Coronary artery (tissue), 2 donors: ENCODE measurements at places on chromosomes 2 and 18.

- DNase-seq: no peak
Observed at GRCh38 chr2:45652090-45653031, 886 bp downstream of the PRKCE start.

DNA sequence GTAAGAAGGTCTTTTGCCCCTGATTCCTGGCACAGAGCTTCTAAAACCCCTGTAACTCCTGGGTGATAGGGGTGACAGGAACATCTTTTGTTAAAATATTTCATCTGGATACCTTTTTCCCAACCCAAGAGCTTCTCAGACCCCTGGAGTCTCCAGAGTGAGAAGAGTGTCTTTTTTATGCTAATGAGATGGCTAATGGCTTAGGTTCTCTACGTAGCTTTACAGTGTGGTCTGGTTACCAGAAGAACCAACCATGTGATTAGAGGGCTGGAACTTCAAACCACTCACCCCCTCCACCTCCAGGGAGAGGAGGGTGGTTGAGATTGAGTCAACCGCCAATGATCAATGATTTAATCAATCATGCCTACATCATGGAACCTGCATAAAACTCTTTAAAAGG, 16.2 kb upstream of the DCC start:
- DNase-seq: no peak

GRCh38 chr18:23249348-23249747, 114.1 kb downstream of the CABLES1 start:
- DNase-seq: no peak

DNA sequence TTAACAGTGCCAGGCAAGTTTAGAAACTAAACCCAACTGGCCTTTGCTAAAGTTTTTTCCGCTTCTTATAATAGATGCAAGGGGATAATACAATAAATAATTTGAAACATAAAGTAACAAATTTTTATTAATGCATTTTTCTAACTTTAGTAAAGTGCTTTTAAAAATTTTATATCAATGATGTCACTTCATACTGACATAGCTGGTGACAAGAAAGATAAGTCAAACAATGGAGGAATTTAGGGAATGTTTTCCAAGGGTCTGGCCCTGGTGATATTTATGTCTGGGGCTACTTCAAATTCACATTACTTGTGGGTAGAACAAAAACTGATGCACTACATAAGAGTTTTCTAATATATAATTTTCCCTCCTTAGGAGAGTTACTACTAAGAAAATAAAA, 61.2 kb upstream of the CBLN2 start:
- DNase-seq: no peak

- DNase-seq: no peak
Observed at GRCh38 chr2:170823898-170824215, 7.2 kb downstream of the GAD1 start.

DNA sequence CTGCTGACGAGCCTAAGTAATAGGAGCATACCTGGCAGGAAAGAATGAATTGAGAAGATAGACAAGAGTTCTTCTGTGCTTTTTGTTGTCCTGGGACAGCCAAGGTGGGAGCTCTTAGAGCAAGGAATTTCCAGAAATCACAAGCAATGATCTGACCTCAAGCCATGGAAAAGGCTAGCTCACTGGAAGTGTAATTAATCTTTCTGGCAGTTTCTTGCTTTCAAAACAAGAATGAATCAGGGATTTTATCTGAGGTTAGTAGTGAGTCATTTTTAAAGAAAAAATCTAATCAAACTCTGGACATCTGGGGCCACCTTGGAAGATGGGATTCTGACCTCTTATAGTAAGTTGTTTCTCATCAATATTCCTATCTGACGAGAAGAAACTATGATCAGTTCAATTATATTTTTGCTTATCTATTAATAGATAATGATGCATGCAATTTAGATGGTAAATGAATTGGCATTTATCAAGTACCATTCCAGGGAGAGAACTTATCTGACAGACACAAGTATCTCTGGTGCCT, 98.0 kb downstream of the ADCYAP1 start:
- DNase-seq: no peak

DNA sequence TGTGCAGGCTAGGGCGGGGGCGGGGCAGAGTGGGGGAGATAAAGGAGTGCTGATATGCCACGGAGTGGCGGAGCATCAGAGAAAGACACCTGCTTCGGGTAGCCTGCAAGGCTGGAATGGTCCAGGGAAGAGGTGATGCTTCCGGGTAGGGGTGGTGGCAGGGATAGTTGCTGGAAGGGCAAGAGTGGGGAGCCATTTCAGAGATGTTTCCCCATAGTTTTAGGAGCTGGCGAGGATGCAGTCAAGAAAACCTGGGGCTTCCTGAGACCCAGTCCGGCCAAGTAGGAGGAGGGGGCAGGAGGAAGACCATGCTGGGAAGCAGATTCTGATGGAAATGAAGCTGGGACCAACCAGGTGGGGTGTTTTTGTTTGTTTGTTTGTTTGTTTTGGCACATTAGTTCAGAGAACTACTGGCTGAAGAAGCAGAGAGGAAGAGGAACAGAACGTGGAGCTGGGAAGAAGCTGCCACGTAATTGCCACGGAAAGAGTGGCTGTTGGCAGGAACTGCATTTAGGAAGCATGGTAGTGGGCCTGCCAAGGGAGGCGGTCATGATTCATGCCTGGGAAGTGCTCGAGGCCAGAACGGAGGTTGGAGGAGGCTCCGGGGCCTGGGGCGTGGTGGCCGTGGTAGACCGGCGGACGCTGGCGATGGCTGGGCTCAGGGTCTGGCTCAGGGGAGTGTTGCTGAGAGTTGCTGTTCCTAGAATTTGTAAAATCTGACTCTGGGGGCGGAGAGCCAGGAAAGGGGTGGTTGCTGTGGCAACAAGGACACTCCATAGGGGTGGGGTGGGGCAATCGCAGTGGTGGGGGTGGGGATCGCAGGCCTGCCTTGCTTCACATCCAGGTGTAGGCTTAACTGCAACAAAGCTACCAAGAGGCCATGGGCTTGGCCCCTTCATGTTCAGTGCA, 8.6 kb upstream of the INPP5D start:
- peak; percentile 57 for DNase-seq

GRCh38 chr2:72813841-72814240, 12.0 kb downstream of the EXOC6B start:
- no peak for DNase-seq

GRCh38 chr2:210162466-210163124, 8.6 kb downstream of the KANSL1L start:
- no peak for DNase-seq

DNA sequence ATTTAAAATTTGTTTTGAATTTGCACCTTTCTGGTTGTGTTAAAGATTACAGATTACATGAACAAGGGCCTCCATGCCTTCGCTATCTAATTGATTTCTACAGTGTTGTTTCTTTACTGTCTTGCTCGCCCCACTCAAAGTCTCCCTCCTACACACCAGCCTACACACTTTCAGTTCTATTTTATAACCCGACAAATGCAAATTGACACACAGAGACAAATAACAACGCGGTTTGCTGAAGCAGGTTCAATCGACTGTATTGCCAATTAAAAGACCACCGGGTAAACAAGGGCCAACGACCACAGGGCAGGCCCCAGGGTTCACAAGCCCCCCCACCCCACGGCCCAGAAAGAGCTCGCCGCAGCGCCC, 869 bp downstream of the STARD7 start:
- DNase-seq: no peak

DNA sequence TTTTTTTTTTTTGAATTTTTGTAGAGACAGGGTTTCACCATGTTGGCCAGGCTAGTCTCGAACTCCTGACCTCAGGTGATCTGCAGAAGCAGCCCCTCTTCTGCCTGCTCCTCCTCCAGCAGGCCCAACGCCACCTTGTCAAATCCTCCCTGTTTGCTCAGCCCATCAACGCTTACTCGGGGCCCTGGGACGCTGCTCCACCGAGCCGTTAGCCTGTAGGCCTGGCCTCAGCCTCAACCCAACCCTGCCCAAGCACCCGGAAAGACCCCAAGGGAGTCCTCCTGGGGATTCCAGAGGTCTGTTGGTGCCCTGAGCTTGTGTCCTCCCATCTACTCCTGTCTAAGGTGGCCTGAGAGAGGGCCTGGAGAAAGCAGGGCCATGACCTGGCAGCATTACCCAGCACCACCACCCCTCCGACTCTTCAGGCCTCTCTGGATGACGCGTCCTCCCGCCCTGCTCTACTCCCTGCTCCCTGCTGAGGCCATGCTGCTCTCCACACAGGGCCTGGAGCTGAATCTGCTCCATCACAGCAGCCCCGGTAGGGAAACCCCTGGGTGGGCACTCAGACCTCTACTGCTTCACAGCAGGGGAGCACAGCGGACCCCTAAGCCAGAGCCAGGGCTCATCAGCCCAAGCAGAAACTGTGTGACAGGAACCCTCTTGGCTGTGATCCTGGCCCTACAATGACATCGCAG, 3.2 kb downstream of the STK25 start:
- no peak for DNase-seq

GRCh38 chr2:201985728-201986462, 47.8 kb upstream of the FZD7 start:
- no peak for DNase-seq

GRCh38 chr18:48328473-48329210, 80.5 kb downstream of the ZBTB7C start:
- no peak for DNase-seq

DNA sequence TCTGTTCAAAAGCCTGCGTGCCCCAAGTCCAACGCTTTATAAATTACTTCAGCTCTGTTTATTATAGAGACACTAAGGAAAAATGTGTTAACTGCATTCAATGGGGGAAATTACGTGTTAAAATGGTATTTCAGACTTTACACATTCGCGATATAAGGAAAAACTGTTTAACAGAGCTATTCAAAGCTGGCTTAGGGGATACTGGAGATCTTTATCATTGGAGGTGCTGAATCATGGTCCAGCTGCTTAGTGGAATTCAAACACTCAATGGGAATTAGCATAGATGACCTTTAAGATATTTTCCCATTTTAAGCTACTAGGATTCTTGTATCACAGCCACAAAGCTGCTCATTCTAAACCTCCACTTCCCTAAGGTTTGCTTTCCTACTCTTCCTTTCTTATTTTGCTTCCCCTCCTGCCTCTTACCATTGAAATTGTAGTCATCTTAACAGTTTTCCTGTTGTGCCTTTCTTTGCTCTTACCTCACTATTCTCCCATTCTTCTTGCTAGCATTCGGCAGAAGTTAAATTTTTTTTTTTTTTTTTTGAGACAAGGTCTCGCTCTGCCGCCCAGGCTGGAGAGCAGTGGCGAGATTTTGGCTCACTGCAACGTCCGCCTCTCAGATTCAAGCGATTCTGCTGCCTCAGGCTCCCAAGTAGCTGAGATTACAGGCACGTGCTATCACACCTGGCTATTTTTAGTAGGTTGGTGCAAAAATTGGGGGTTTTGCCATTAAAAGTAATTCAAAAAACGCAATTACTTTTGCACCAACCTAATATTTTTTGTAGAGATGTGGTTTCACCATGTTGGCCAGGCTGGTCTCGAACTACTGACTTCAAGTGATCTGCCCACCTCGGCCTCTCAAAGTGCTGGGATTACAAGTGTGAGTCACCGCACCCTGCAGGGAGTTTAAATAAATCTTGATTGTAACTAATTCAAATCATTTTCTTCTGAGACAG, 6.5 kb downstream of the SULT6B1 start:
- no peak for DNase-seq

DNA sequence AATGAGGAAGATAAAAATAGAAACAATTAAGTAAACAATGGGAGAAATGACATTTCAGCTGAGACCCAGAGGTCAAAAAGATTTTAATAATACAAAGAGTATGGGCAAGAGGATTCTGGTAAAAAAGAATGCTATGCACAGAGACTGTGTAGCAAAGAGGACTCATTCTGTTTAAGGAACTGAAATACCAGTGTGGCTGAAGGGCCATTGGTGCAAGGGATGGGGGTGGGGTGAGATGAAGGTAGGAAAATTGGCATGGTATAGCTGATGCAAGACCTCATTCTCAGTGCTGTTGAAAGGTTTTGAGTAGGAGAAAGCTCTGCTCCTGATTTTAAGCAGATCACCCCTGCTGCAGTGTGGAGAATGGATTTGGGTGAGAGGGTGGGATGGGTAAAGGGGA, 10.8 kb downstream of the GALNT1 start:
- DNase-seq: no peak

- no peak for DNase-seq
Observed at GRCh38 chr2:189548666-189549448, 31.7 kb downstream of the SLC40A1 start.

DNA sequence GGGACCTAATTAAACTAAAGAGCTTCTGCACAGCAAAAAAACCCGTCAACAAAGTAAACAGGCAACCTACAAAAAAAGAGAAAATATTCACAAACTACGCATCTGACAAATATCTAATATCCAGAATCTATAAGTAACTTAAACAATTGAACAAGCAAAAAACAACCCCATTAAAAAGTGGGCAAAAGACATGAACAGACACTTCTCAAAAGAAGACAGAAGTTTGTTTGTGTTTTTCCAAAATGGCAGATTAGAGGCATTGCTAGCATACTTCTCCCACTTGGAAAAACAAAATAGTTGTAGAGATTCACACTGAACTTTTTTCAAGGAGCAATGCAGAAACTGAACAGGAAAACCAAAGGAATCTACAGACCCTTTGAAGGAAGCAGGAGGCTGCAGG, 37.6 kb downstream of the FLACC1 start:
- DNase-seq: no peak

DNA sequence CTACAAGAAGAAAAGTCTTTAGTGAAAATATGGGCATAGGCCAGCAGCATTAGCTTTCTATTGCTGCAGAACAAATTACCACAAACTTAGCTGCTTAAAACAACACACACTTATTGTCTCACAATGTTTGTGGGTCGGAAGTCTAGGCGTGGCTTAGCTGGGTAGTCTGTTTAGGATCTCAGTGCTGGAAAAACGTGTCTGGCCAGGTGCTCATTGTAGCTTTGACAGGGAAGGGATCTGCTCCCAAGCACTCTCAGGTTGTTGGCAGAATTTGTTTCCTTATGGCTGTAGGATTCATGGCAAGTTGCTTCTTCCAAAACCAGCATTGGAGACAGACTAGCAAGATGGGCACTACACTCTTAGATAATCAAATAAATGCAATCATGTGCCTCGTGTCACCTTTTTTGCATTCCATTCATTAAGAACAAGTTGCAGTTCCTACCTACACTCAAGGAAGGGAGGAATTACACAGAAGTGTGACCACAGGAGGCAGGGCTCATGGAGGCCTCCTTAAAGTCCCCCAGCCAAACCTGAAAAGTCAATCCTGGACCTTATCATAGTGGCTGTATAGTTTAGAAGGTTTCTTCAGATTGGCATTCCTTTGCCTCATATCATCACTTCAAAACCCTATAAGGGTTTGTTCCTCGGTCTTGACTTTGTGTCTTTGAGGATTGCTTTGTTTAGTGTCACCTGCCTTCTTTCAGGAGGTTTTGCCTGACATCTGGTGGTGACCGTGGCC, 17.3 kb downstream of the MRPL30 start:
- DNase-seq: no peak

DNA sequence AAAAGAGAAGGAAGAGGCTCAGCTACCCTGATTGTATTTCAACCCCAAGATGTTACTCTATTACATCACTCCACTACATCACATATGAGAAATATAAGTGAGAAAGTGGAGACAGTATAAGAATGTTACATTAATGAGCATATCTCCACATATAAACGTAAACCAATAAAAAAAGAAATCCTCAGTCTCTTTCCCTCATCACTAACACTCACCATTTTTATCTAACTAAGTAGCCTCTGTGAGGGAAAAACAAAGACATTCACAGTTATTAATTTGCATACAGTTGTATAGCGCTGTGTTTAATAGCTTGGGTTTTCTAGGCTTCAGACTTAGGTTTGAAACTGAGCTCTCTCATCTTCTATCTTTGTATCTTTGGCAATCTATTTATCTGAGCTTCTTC, 489.1 kb upstream of the LRRTM4 start:
- DNase-seq: no peak

GRCh38 chr2:171991027-171991426, 8.7 kb upstream of the METAP1D start:
- DNase-seq: no peak
